ENCODE measurements at places on chromosomes 7 and 10. TPM values are rescaled to one million over a fixed set of nuclear protein-coding genes. Genes with fewer than 3 reads are reported as not detected.

The SDK1 gene
- 0.04 TPM for total RNA-seq

The AS3MT gene
- not detected for total RNA-seq

The CRYGN gene
- not detected for total RNA-seq

The NEUROG3 gene
- total RNA-seq, result not detected

The PLA2G12B gene
- total RNA-seq, result not detected

The LIPN gene
- not detected for total RNA-seq

The TSPAN12 gene
- not detected for total RNA-seq

The TCERG1L gene
- 0.68 TPM for total RNA-seq

The GALNT17 gene
- not detected for total RNA-seq

The PAPOLB gene
- total RNA-seq, result not detected

The NPFFR1 gene
- total RNA-seq, result not detected

The PIK3AP1 gene
- 5.7 TPM for total RNA-seq

The UROS gene
- total RNA-seq, result 47.2 TPM

The SFTPA1 gene
- not detected for total RNA-seq

The SKIDA1 gene
- 0.35 TPM for total RNA-seq

The CNTNAP2 gene
- not detected for total RNA-seq

The POR gene
- total RNA-seq, result 41.6 TPM

Data from CD8-positive, alpha-beta memory T cell (primary cell).